Stimulated activated CD4-positive, alpha-beta T cell treated with anti-CD3 and anti-CD28 coated beads, Interleukin-12 subunit alpha, Interleukin-12 subunit beta, amount 100 ng/mL, for 24 hours (primary cell): ENCODE measurements at places on chromosomes 3 and 15.
A peak's percentile ranks its signal among the peaks of the same experiment; 100 is the strongest.

- no peak for DNase-seq
Measured at GRCh38 chr3:87227835-87228144, 681 bp downstream of the CHMP2B start.

- no peak for DNase-seq
Measured at GRCh38 chr3:27596334-27596841, 112.2 kb upstream of the SLC4A7 start.

- DNase-seq: no peak
Measured at GRCh38 chr3:114792159-114792918, 354.7 kb downstream of the ZBTB20 start.

DNA sequence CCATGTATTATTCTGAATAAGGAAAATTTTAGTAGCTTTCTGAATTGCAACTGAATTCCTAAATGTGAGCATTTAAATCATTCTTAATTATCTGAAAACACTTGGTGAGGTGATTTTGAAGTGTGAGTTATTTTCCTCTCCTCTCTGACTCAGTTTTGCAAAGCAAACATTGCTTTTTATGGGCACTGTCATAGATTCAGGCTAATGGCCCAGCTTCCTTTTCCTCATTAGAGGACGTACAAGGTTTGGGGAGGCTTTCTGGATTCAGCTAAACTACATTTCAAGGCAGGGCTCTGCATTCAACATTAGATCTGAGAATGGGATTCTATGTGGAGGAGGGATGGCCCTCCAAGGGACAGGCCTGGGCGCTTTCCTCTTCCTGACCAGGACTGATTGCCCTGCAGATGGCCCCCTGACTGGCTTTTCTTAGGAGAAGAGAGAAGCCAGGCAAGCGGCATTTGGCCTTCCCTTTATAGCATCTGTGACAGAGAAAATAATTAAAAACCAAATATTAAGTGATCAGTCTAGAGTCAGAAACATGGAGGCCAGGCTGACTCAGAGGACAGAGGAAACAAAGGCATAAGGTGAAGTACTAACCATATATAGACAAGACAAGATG, 53.0 kb upstream of the STXBP5L start:
- no peak for DNase-seq

GRCh38 chr3:50450209-50450921, 53.1 kb downstream of the CACNA2D2 start:
- DNase-seq: peak; percentile 56
